ENCODE measurements at places on chromosomes 7 and 10.

DNA sequence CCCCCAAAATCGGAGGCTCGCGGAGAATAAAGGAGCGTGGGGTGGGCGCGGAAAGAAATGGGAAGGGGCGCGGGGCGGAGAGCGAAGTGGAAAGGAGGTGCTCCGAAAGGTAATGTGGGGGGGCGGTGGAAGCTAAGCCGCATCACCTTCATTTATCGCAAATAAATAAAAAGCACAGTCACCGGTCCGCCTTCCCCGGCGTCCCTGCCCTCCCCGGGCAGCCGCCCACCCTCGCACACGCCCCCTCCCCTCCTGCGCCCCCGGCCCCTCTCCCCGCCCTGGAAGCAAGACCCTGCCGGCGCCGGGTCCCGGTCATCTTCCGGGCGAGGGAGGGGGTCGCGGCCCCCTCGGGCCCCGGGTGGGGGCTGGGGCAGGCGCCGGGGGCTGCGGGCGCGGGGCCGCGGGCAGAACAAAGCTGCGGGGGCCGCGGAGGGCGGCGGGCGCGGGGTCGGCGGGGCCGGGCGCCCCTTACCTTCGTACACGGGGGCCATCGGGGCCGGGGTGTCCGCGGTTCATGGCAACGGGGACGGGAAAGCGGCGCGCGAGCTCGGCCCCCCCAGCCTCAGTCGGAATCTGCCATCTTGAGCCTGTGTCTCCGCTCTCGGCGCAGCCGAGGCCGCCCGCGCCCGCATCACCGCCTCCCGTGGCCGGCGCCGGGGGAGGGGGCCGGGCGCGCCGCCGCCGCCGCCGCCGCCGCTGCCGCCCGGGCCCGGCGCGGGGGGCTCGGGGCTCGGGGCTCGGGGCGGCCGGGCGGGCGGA, 486 bp downstream of the HIPK2 start:
- H3K36me3 ChIP-seq: no peaks in the 10 kb centered on the region
- H3K4me3 ChIP-seq: peak overlapping the region; percentile 98
- peaks cover 7% of the 10 kb centered on the region for H3K27me3 ChIP-seq
- H3K27ac ChIP-seq: peak overlapping the region; percentile 97
- DNase-seq: peak; percentile 48

DNA sequence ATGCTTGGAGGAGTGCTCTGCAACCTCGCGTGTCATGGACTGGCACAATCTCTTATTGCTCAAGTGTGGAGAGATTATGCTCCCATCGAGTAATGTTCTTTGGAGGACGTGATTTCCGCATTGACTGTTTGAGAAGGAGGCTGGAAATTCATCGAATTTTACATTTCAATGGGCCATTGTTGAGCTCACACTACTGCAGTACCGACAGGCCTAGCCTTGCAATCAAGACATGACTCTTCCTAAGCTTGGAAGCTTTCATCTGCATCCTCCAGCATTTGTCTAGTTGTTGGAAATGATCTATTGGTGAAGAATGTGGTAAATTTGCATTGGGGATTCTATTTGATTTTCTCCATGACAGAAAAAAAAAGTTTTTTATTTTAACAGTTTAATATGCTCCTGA, 156.8 kb downstream of the FZD1 start:
- no peak overlapping the region for H3K27ac ChIP-seq
- DNase-seq: no peak
- no peak overlapping the region for H3K4me3 ChIP-seq
- H3K27me3 ChIP-seq: no peaks in the 10 kb centered on the region
- no peaks in the 10 kb centered on the region for H3K4me1 ChIP-seq

GRCh38 chr10:69007260-69007659, 18.7 kb downstream of the KIFBP start:
- no peaks in the 10 kb centered on the region for H3K4me1 ChIP-seq
- H3K36me3 ChIP-seq: peaks cover 35% of the 10 kb centered on the region
- H3K4me3 ChIP-seq: no peak overlapping the region
- H3K27ac ChIP-seq: no peak overlapping the region
- no peak for DNase-seq
- no peaks in the 10 kb centered on the region for H3K27me3 ChIP-seq

GRCh38 chr7:36115448-36116321, 37.4 kb upstream of the EEPD1 start:
- H3K36me3 ChIP-seq: no peaks in the 10 kb centered on the region
- no peaks in the 10 kb centered on the region for H3K27me3 ChIP-seq
- H3K27ac ChIP-seq: peak overlapping the region; percentile 43
- DNase-seq: peak; percentile 78
- H3K4me1 ChIP-seq: peaks cover 44% of the 10 kb centered on the region
- H3K4me3 ChIP-seq: no peak overlapping the region

- no peaks in the 10 kb centered on the region for H3K4me1 ChIP-seq
- H3K27me3 ChIP-seq: no peaks in the 10 kb centered on the region
- H3K36me3 ChIP-seq: peaks cover 15% of the 10 kb centered on the region
- no peak for DNase-seq
- H3K4me3 ChIP-seq: no peak overlapping the region
- H3K27ac ChIP-seq: no peak overlapping the region
Observed at GRCh38 chr7:2571409-2571808, 12.6 kb downstream of the IQCE start.

DNA sequence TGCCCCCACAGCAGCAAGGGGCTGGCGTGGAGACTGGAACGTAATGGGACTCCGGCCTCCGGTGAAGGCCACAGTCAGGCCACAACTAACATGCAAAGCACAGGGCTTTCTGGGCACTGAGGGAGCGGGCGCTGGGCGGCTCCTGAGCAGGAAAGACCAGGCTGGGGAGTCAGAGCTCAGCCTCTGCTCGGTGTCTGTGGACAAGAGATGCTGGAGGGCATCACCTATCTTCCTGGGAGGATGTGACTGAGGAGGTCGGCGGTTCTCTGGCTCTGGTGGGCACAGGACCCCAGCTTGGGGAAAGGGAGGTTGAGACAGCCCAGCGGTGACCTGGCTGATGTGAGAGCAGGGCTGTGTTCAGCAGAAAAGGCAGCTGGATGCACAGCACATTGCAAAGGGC, 11.7 kb downstream of the CNPY1 start:
- DNase-seq: no peak
- H3K4me1 ChIP-seq: peaks cover 10% of the 10 kb centered on the region
- no peak overlapping the region for H3K4me3 ChIP-seq
- H3K27ac ChIP-seq: no peak overlapping the region

- H3K27ac ChIP-seq: no peak overlapping the region
- peaks cover 10% of the 10 kb centered on the region for H3K4me1 ChIP-seq
- no peaks in the 10 kb centered on the region for H3K27me3 ChIP-seq
- no peaks in the 10 kb centered on the region for H3K36me3 ChIP-seq
Observed at GRCh38 chr10:124003070-124003419, 90.4 kb downstream of the CHST15 start.

DNA sequence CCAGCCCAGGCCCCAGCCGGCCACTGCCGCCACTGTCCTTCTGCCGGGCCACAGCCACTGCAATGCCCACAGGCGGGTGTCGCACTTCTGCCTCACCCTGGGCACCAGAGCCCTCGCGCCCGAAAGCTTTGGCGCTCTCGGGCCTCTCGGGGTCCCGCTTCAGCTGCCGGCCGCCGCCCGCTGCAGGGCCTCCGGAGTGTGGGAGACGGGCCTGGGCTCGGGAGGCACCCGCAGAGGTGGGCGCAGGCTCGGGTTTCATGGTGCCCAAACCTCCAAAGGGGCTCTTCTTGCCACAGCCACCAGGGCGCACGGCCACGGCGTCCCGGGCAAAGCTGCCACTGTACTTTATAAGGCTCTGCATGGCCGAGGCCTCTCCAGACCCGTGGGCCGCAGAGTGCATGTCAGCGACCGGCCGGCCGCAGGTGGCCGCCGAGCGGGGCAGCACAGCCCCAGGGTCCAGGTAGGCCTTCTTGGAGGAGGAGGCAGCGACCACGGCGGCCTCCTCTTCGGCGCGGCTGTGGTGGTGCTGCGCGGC, 35.9 kb downstream of the TNRC18 start:
- no peak overlapping the region for H3K27ac ChIP-seq
- H3K27me3 ChIP-seq: no peaks in the 10 kb centered on the region
- H3K4me1 ChIP-seq: peaks cover 20% of the 10 kb centered on the region
- H3K4me3 ChIP-seq: no peak overlapping the region
- peaks cover 33% of the 10 kb centered on the region for H3K36me3 ChIP-seq
- DNase-seq: no peak

GRCh38 chr10:26737730-26738129, 40.2 kb downstream of the PDSS1 start:
- no peak overlapping the region for H3K4me3 ChIP-seq
- DNase-seq: no peak
- peak overlapping the region; percentile 9 for H3K27ac ChIP-seq

GRCh38 chr10:60172363-60172990, 217.2 kb downstream of the ANK3 start:
- H3K27ac ChIP-seq: no peak overlapping the region
- H3K27me3 ChIP-seq: no peaks in the 10 kb centered on the region
- no peak overlapping the region for H3K4me3 ChIP-seq

- H3K27me3 ChIP-seq: no peaks in the 10 kb centered on the region
- no peaks in the 10 kb centered on the region for H3K36me3 ChIP-seq
- H3K4me3 ChIP-seq: no peak overlapping the region
- DNase-seq: no peak
Observed at GRCh38 chr7:80496586-80496985, 15.3 kb downstream of the GNAT3 start.

- no peak for DNase-seq
- H3K27me3 ChIP-seq: no peaks in the 10 kb centered on the region
- H3K36me3 ChIP-seq: no peaks in the 10 kb centered on the region
- no peak overlapping the region for H3K4me3 ChIP-seq
Observed at GRCh38 chr7:12436896-12437535, 33.4 kb upstream of the VWDE start.

GRCh38 chr7:36648441-36648840, 75.9 kb downstream of the AOAH start:
- H3K4me3 ChIP-seq: no peak overlapping the region
- DNase-seq: no peak
- peaks cover 17% of the 10 kb centered on the region for H3K4me1 ChIP-seq
- H3K27ac ChIP-seq: no peak overlapping the region
- no peaks in the 10 kb centered on the region for H3K27me3 ChIP-seq

GRCh38 chr7:119996634-119997033, 276.3 kb upstream of the KCND2 start:
- H3K4me3 ChIP-seq: no peak overlapping the region
- no peaks in the 10 kb centered on the region for H3K36me3 ChIP-seq
- no peak overlapping the region for H3K27ac ChIP-seq
- no peak for DNase-seq
- no peaks in the 10 kb centered on the region for H3K27me3 ChIP-seq

- H3K27me3 ChIP-seq: no peaks in the 10 kb centered on the region
- no peaks in the 10 kb centered on the region for H3K36me3 ChIP-seq
- no peaks in the 10 kb centered on the region for H3K4me1 ChIP-seq
- no peak for DNase-seq
- H3K27ac ChIP-seq: no peak overlapping the region
Observed at GRCh38 chr10:69239816-69240434, 19.8 kb downstream of the HKDC1 start.

GRCh38 chr10:121735263-121735662, 137.0 kb upstream of the FGFR2 start:
- peaks cover 2% of the 10 kb centered on the region for H3K4me1 ChIP-seq

- H3K4me3 ChIP-seq: no peak overlapping the region
- no peak overlapping the region for H3K27ac ChIP-seq
- DNase-seq: no peak
- H3K36me3 ChIP-seq: no peaks in the 10 kb centered on the region
- H3K27me3 ChIP-seq: no peaks in the 10 kb centered on the region
Observed at GRCh38 chr7:113000316-113001020, 86.2 kb downstream of the GPR85 start.

DNA sequence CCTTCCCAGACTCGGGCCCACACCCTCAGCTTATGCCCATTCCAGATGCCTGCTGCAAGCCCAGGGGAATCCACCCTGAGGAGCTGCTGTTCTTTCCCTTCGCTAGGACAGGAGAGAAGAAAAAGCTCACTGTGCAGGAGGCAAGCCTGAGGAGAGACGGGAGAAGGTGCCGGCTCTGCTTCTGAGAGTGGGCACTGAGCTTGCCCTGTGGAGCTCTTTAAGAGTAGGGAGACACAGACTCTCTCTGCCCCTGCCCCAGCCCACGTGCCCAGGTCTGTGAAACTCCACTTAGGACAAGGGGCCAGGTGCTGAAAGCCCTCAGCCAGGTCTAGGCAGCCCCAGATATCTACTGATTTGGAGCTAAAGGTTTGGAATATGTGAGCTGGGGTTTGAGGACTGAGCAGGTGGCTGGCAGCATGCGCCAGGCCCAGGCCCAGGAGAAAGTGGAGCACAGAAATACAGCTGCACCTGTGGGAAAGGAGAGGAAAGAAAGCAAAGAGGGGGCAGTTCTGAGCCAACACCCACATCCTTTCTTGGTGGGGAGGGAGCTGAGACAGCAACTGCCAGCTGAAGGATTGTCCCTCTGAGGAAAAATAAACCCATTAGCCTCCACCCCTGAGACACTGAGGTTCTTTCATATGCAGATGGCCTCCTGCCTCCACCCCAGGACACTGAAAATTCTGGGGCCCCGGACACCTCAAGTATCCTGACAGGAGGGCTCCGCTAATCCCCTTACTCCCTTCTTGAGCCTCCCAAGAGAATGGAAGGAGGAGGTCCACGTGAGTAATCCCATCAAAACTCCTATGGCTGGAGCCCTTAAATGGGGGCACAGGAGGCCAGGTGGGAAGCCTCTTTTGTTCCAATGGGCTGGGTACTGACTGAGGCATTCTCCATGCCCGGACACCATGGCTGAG, 7.3 kb downstream of the POLL start:
- H3K4me3 ChIP-seq: no peak overlapping the region
- H3K27ac ChIP-seq: no peak overlapping the region
- H3K4me1 ChIP-seq: no peaks in the 10 kb centered on the region

- DNase-seq: no peak
- H3K4me3 ChIP-seq: no peak overlapping the region
- H3K27me3 ChIP-seq: no peaks in the 10 kb centered on the region
Observed at GRCh38 chr7:92621561-92622023, 31.4 kb upstream of the FAM133B start.

DNA sequence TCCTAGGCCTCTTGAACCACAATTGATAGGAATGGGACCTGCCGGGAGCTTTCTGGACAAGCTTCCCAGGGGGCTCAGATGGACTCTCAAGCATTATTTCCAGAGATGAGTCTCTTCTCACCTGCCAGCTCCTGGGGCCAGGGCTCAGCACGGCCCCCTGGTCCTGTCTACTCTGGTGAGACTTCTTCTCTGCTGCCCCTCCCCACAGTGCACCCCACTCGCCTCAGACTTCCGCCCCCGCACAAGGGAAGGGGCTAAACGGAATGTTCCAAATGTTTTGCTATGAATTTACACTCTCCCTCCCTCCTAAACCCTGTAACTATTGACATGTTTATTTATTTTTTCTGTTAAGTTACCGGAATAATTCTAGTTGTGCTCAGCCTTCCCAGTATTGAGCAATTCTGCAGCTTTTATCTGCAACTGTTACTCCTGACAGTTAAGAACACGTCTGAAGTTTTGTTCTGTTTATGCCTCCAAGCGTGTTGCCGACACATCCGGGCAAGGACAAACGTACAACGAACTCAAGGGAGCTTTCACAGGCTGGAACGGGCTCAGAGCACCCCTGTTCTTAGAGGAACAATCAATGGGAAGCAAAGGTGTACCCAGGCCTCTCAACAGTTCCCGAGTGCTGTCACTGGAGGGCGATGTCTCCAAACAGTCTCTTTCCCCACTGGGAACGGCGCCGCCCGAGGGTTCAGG, 55.2 kb downstream of the FHIP2A start:
- H3K36me3 ChIP-seq: no peaks in the 10 kb centered on the region
- H3K4me1 ChIP-seq: peaks cover 3% of the 10 kb centered on the region
- H3K27me3 ChIP-seq: no peaks in the 10 kb centered on the region
- DNase-seq: peak; percentile 62
- no peak overlapping the region for H3K27ac ChIP-seq
